Activated naive CD8-positive, alpha-beta T cell treated with anti-CD3 and anti-CD28 coated beads for 36 hours (primary cell): ENCODE measurements at places on chromosomes 13 and 19.

- no peak for DNase-seq
These were observed 7.5 kb upstream of the PIK3R2 start for GRCh38 chr19:18145391-18145999.

GRCh38 chr19:2289714-2290435, 7.9 kb upstream of the PEAK3 start:
- DNase-seq: peak; percentile 49

- no peak for DNase-seq
These were observed 10.2 kb downstream of the TICAM1 start for GRCh38 chr19:4821265-4821664.

DNA sequence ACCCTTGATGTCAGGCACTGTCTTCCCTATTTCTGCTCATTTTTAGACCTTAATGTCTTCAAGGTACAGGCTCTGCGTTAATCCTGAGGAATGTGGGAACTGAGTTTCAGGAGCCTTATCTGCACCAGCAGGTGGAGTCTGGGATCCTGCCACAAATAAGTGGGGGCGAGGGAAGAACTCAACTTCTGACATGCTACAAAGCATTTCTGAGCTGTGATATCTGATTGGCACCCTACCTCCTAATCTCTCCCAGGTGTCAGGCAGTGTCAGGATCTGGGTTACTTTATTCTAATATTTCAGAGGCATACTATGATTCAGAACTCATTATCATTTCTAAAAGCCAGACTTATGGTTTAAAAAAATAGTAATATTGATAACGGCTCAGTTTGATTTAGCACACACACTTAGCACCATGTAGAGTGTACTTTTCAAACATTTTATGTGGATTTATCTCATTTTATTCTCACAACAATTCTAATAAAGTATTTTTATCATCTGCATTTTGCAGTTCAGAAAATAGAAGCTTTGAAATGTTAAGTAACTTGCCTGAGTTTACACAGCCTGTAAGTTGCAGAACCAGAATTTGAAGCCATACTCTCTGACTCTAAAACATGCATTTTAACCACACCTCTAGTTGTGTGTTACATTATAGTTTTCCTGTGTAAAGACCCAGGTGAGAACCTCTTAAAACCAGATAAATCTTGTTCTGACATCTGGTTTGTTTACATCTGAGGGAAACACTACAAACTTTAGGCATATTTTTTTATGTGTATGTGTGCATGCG, 358.6 kb downstream of the TDRD3 start:
- DNase-seq: no peak

GRCh38 chr19:4358709-4359626, 15.6 kb downstream of the MPND start:
- no peak for DNase-seq

- no peak for DNase-seq
These were observed 1128.9 kb downstream of the EFNB2 start for GRCh38 chr13:105406551-105406950.

- DNase-seq: no peak
These were observed 164.2 kb upstream of the SOX1 start for GRCh38 chr13:111902726-111903125.

DNA sequence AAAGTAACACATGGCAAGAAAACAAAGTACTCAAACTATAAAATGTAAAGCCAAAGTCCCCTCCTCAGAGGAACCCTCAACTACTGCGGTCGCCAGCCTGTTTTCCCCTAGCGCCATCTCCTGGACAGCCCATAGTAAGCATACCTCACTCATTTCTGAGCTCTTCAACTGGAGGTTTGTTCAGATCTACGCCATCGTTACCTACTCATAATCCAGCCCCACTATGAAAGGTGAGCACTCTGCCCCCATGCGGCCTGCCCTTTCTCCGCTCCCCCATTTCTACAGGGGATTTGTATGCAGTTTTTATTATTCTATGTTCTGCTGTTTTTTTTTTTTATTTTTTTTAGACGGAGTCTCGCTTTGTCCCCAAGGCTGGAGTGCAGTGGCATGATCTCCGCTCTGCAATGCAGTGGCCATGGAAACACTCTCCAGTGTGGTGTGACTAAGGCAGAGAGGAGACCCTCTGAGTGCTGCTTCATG, 26.2 kb downstream of the OPA3 start:
- DNase-seq: peak; percentile 73

DNA sequence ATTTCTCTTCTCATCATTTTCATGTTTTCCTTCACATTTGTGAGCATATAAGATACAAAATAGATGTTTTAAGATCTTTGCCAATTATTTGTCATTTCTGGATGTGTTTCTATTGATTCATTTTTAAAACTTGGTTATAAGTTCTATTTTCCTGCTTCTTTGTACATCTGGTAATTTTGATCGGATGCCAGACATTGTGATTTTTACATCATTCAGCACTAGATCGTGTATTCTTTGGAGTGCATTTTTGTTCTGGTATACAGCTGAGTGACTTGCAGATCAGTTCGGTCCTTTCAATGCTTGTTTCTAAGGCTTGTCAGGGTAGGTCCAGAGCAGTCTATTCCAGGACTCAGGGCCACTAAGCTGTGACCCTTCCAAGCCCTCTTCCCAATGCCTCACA, 198.2 kb downstream of the KLF12 start:
- DNase-seq: no peak

GRCh38 chr19:45087531-45087930, 5.4 kb upstream of the PPP1R37 start:
- peak; percentile 55 for DNase-seq

GRCh38 chr19:45767881-45768654, 984 bp downstream of the SIX5 start:
- peak; percentile 57 for DNase-seq

GRCh38 chr19:33719366-33720154, 77.1 kb upstream of the KCTD15 start:
- no peak for DNase-seq

DNA sequence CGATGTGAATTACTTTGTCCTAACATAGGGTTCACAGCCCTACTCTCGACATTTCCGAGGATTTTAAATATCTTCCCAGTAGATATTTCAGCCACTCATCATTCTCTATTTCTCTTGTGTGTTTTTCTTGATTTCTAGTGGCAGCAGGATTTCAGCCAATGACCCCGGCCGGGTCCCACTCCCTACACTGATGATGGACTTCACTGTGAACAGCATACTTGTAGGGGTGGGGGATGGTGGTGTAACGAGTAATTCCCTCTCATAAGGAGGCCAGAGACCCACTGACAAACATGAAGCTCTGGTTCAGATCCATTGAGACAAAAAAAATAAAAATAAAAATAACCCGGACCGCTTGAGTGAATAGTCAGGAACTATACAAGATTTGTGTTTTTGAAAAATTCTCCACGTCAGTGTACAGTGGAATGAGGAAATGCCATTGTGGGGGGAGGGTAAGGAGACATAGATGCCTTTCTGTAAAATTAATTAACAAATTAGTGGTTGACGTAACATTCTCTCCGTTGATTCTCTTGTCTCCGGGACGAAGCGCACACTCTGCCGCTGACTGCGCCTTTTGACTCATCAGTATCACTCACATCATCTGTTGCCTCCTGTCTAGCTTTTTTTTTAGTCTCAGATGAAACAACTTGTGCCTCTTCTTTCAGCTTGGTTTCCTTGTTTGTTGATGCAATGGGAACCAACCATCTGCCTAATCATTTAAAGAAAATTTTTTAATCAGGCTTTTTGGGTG, 48.8 kb upstream of the IRS2 start:
- no peak for DNase-seq

GRCh38 chr13:61880578-61881283, 465.1 kb upstream of the PCDH20 start:
- DNase-seq: no peak

DNA sequence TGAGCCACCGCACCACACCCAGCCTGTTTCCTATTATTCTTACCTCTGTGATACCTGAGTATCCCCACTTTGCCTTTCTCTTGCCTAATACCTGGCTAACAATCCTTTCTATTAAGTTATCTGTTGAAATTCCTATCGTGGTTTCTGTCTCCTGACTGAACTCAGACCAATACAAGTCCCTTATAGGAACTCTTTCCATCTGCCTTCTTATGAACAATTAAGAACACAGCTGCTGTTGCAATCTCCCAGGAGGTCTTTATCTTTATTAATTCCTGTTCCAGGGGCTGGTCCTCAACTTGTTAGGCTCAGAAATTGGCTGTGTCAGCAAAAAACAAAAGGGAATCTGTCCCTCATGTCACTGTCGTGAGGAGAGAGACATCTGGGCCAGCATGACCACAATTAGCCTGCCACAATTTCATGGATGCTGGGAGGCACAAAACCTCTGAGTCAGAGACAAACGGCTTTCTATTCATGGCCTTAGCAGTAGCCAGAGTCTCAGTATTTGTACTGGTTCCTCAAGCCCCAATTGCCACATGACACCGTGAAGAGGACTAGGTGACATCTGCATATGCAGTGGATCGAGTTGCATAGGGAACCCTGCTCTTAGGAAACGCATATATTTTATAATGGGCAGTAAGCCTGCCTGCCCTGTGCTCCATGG, 58.2 kb downstream of the NUFIP1 start:
- no peak for DNase-seq

- no peak for DNase-seq
These were observed 14.6 kb downstream of the ZNF333 start for GRCh38 chr19:14704450-14704849.

GRCh38 chr19:17830567-17831418, 9.5 kb upstream of the INSL3 start:
- DNase-seq: peak; percentile 68
